ENCODE measurements at places on chromosomes 6 and 20.

- DNase-seq, result no peak
Observed at GRCh38 chr20:18718129-18718528, 95.5 kb upstream of the SCP2D1 start.

- DNase-seq, result no peak
Observed at GRCh38 chr6:158040804-158041347, 59.2 kb downstream of the SYNJ2 start.

DNA sequence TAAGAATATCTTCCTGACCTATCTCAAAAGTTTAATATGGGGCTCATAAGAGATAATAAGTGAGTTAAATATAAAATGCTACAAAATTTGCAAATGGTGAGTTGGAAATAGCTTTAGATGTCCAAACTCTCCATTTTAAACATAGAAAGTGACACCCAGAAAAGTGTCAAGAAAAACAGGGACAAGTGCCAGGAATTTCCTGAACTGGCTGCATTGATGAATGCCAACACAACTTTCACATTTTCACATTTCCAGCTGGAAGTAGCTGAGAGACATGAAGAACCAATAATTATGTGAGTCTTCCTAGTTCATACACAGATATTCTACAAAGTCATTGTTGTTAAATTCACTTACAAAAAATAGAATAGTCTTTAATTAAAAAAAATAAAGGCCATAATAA, 38.6 kb upstream of the B3GAT2 start:
- DNase-seq, result no peak

GRCh38 chr6:2939315-2940009, 31.9 kb downstream of the SERPINB6 start:
- DNase-seq, result no peak

DNA sequence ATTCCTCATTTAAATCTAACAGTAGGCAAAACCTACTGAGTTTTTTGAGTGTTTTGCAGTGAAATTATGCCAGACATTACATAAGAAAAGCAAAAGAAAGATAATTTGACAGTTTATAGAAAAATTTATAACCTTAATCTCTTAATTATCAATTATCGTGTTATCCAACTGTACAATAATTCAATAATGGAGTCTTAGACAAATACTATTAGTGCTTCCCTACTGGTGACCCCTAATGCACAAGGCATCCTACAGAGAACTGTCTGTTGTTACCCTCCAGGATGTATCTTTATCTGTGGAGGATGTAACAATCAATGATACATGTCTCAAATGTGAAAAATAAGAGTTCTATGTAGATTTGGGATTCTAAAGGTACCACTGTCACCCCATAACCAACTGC, 1687.6 kb downstream of the GRIK2 start:
- DNase-seq, result no peak

DNA sequence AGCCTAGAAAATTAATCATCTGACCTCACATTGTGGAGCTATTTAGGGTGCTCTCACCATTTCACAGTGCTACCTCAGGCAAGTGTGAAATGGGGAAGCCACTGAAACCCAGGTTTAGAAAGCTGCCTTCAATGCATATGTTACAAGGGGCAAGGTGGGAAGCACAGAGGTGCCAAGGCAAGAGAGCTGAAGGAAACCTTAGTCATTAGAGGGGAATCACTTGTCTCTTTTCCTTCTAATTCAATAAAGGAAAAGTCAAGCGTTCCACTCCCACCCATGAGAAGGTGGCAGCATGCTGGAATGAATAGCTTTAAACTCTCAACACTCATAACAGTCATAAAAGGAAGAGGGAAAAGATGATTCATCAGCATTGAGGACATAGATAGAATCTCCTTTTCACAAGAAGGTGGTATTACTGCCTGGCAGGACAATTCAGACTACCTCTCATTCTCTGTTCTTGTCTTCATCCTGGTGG, 251.9 kb upstream of the IRAK1BP1 start:
- no peak for DNase-seq

DNA sequence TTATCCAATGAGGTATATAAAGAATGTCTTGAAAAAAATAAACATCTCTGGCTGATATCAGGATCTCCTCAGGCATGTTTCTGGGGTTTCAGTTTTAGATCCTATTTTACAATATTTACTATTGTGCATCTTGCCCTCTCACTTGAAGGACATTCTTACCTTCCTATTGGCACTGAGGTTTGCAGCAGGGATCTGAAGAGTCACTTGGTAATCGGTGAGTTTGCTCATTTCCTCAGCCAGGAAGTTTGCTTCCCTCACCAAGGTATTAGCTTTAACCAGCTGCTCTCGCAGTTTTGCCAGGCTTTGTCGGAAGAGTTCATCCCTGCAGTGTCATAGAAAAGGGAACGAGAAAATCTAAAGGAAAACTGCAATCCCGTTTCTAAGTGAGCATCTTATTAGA, 101.9 kb upstream of the NUP153 start:
- DNase-seq, result no peak

All from CD4-positive, alpha-beta T cell treated with Interleukin-17A for 4 hours (primary cell).